ENCODE measurements at places on chromosomes 2 and 18. TPM values are rescaled to one million over a fixed set of nuclear protein-coding genes. Genes with fewer than 3 reads are reported as not detected.

GRCh38 chr2:138391946-138392345 lies 109.6 kb upstream of the SPOPL start:
- H3K4me1 ChIP-seq = no peaks in the 10 kb centered on the region
- no peak for DNase-seq
- H3K27ac ChIP-seq = no peak overlapping the region
- H3K27me3 ChIP-seq = no peaks in the 10 kb centered on the region
- H3K36me3 ChIP-seq = no peaks in the 10 kb centered on the region

DNA sequence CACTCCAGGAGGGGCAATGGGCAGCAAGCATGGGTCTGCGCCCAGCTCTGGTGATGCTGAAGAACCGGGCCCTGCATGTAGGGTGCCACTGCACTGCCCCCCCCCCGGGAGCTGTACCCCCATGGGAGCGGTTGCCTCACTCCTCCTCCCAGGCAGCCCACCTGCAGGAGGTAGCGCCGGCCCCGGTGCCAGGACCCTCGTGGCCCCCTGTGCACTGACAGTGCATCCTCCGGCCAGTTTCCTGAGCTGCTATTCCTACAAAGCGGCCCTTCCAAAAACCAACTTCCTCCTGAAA lies 109.4 kb downstream of the ZNF516 start:
- H3K27ac ChIP-seq = no peak overlapping the region
- H3K4me3 ChIP-seq = no peak overlapping the region
- H3K4me1 ChIP-seq = no peaks in the 10 kb centered on the region
- no peak for DNase-seq

DNA sequence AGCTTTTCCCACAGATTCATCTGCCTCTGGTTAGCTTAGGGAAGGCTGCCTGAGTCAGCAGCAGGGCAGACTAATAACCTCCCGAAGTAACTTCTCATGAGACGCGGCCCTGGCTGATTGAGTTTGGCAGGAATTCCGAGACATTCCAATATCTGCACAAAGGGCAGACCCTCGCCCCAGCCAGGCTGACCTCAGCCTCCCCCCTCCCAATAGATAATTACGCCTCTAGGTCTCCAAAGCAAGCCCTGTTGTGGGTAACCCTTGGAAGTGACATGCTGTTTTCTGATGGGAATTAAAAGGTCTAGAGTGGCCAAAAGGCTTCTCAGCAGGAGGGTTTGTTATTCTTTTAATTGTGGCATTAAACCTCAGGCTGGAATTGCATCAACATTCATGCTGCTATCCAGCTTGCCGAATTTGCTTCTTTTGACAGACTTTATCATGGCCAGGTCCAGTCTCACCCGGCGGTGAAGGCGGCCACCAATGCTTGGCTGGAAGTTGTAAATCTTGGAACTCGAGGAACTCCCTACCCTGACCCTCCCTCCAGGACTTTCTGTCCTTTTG lies 98.0 kb upstream of the SLC14A2 start:
- H3K27me3 ChIP-seq = no peaks in the 10 kb centered on the region
- H3K27ac ChIP-seq = no peak overlapping the region
- H3K36me3 ChIP-seq = no peaks in the 10 kb centered on the region
- H3K4me3 ChIP-seq = no peak overlapping the region

- no peaks in the 10 kb centered on the region for H3K36me3 ChIP-seq
- H3K4me1 ChIP-seq = no peaks in the 10 kb centered on the region
- no peak overlapping the region for H3K4me3 ChIP-seq
- no peak overlapping the region for H3K27ac ChIP-seq
Observed at GRCh38 chr2:28557389-28558131, 61.7 kb downstream of the PLB1 start.

DNA sequence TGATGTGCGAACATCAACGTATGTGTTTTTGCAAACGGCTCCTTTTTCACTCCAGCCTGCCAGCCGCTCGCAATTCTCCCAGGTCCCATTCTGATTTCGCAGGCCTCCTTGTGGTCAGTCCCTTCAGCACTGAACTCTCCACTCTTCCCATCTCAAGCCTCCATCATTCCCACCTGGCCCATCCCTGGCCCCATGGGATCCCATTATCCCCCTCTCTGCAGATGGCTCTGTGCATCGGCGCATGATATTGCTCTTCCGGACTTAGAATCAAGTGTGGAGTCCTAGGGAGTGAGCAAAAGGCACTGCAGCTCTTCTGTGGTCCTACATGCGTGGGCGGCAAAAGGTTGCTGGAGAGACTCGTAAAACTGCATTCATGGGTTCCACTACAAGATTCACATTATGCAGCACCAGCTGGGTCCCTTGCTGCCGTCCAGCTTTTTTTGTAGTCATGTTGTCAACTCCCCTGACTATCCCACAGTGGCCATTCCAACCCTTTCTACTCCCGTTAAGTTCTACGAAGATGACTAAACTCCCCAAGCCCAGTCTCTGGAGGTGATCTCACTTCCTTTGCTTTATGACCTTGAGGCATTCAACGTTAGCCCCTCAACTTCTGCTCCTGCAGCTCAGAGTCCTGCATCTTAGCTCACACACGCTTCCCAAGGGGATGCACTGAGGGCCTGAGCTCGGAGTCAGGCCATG lies 125.3 kb upstream of the NRP2 start:
- no peak for DNase-seq
- H3K27me3 ChIP-seq = no peaks in the 10 kb centered on the region
- peaks cover 7% of the 10 kb centered on the region for H3K4me1 ChIP-seq
- no peaks in the 10 kb centered on the region for H3K36me3 ChIP-seq

- peak overlapping the region; percentile 14 for H3K4me3 ChIP-seq
- peak; percentile 55 for DNase-seq
- H3K36me3 ChIP-seq = no peaks in the 10 kb centered on the region
- no peak overlapping the region for H3K27ac ChIP-seq
- H3K27me3 ChIP-seq = peaks cover 96% of the 10 kb centered on the region
- peaks cover 49% of the 10 kb centered on the region for H3K4me1 ChIP-seq
Observed at GRCh38 chr2:63052411-63053080, 1.9 kb downstream of the OTX1 start.

DNA sequence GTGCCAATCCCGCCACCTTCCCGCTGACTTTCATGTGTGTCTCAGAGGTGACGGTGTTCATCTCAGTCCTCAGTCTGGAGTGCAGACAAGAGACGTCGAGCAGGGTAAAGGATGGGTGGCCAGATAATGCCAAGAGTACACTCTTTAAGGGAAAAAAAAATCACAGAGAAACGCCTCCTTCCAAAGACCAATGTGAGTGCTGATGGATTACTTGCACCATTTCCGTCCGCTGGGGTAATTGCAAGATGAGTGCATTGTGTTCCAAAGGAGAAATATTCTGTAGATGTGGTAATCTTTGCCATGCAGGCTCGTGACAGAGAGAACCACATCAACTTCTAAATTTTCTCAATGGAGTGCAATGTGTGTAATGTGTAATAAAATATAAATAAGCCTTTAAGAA lies 81.0 kb downstream of the KLHL29 start:
- H3K4me1 ChIP-seq = no peaks in the 10 kb centered on the region
- no peak for DNase-seq
- H3K27ac ChIP-seq = no peak overlapping the region
- no peaks in the 10 kb centered on the region for H3K27me3 ChIP-seq
- no peak overlapping the region for H3K4me3 ChIP-seq

DNA sequence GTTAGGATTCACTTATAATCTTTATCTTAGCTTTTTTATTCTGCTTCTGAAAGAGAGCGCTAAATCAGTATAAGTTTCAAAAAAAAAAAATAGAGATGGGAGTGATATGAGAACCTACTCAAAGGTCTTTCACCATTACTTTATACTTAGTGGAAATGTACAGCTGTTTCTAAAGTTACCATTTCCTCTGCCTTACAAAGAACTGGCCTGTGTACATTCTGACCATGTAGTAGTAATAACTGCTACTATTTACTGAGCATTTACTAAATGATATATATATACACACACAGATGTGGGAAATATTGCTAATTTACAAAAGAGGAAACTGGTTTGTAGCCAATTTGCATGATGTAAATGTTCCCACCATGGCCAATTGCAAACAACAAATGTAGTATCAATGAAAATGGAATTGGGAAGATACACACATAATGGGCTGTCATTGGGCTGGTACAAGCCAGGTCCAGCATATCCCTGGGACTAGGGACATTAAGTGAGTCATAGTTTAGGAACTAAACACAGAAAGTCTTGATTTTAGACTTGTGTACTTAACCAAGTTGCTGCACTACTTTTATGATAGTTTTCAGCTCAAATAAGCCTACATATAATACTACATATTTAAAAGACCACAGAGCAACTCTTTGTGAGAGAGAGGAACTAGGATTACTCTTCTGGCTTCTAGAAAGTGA lies 67.1 kb downstream of the DYNC1I2 start:
- peaks cover 3% of the 10 kb centered on the region for H3K36me3 ChIP-seq
- no peak for DNase-seq
- no peaks in the 10 kb centered on the region for H3K27me3 ChIP-seq
- H3K4me1 ChIP-seq = no peaks in the 10 kb centered on the region
- no peak overlapping the region for H3K4me3 ChIP-seq
- no peak overlapping the region for H3K27ac ChIP-seq

ERBB4 gene
- total RNA-seq = 0.34 TPM

RBMS1 gene
- total RNA-seq = 57.0 TPM

GRCh38 chr2:88067189-88067588 lies 436 bp upstream of the SMYD1 start:
- H3K36me3 ChIP-seq = no peaks in the 10 kb centered on the region
- DNase-seq = no peak
- H3K4me1 ChIP-seq = no peaks in the 10 kb centered on the region

GRCh38 chr18:2979871-2980790 lies 32.8 kb downstream of the LPIN2 start:
- no peak for DNase-seq
- no peaks in the 10 kb centered on the region for H3K36me3 ChIP-seq
- no peak overlapping the region for H3K4me3 ChIP-seq
- H3K27ac ChIP-seq = no peak overlapping the region
- no peaks in the 10 kb centered on the region for H3K27me3 ChIP-seq

GRCh38 chr2:61419570-61419969 lies 51.3 kb downstream of the USP34 start:
- H3K27ac ChIP-seq = no peak overlapping the region
- H3K4me1 ChIP-seq = no peaks in the 10 kb centered on the region
- DNase-seq = no peak
- no peak overlapping the region for H3K4me3 ChIP-seq

DNA sequence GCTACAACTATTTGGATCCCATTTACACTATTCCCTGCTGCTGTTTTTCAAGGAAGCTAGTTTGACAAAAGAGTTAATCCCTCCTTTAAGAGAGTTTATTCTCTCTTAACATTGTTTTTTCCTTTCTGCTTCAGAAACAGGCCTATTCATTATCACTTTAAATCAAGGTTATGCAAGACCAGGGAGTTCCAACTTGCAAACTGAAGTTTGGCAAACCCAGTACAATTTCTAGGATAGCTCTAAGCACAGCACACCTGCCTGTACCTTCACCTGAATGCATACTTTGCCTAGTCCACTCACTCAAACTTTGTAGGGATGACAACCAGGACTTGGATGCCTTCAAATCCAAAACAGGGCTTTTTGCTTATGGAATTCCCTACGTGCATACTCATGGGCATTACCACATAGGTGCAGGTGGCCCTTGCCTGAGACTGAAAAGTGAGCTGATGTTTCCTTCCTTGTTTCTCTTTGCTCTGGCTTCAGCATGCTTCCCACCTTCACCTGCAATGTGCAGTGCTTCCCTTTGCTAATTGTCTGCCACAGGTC lies 193.8 kb upstream of the MMADHC start:
- H3K4me1 ChIP-seq = no peaks in the 10 kb centered on the region
- no peak overlapping the region for H3K27ac ChIP-seq
- DNase-seq = no peak

CCBE1 gene
- 4.4 TPM for total RNA-seq

FAM237A gene
- not detected for total RNA-seq

GRCh38 chr2:147147802-147148201 lies 697.0 kb upstream of the ACVR2A start:
- no peak overlapping the region for H3K4me3 ChIP-seq
- H3K27me3 ChIP-seq = no peaks in the 10 kb centered on the region
- H3K36me3 ChIP-seq = no peaks in the 10 kb centered on the region
- H3K4me1 ChIP-seq = no peaks in the 10 kb centered on the region

DNA sequence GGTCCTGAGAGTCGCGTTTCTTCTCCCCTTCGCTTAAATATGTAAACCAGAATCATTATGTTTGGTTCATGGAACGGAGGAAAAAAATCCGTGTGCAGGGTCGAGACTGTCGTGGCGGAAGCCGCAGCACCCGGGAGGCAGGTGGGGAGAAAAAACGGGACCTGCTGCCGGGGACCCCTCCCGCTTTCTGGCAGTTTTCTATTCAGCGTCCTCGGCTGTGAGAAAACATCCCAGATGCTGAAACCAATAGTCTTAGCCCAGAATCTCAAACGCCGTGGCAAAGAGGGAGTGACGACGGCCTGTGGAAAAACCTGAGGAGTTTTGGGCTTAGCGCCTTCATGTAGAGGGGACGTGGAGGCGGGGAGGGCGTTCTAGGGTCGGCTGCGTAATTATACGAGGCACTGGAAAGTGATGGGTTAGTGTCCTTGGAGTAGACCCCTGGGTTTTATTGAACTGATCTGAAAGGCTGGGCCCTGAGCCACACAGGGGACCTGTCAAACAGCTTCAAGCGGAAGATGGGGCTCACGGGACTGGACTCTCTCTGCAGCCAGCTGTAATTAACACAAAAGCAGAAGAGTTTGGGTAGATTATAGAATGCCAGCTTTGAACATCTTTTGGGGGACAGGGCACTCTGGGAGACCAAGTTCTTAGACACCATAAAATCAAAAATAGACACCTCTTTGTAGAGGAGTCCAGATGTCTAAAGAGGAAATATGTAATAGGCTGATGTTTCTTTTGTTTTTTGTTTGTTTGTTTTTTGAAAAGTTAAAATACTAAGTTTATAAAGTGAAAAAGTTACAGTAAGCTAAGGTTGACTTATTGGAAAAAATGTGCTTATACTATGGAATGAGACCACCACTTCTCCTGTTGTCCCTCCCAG lies 834 bp upstream of the BUB1 start:
- peak overlapping the region; percentile 67 for H3K27ac ChIP-seq
- peaks cover 11% of the 10 kb centered on the region for H3K4me1 ChIP-seq

DLX1 gene
- total RNA-seq = not detected

GRCh38 chr2:221346411-221346810 lies 225.7 kb downstream of the EPHA4 start:
- no peak overlapping the region for H3K27ac ChIP-seq
- no peaks in the 10 kb centered on the region for H3K36me3 ChIP-seq
- no peaks in the 10 kb centered on the region for H3K4me1 ChIP-seq
- H3K4me3 ChIP-seq = no peak overlapping the region
- DNase-seq = no peak
- H3K27me3 ChIP-seq = no peaks in the 10 kb centered on the region

ASNSD1 gene
- 37.7 TPM for total RNA-seq

GRCh38 chr2:188765522-188766470 lies 208.4 kb upstream of the COL3A1 start:
- no peak overlapping the region for H3K4me3 ChIP-seq
- H3K27ac ChIP-seq = no peak overlapping the region
- H3K27me3 ChIP-seq = no peaks in the 10 kb centered on the region
- H3K4me1 ChIP-seq = no peaks in the 10 kb centered on the region
